Endothelial cell of umbilical vein (primary cell): ENCODE measurements at places on chromosomes 7 and 10. TPM values are rescaled to one million over a fixed set of nuclear protein-coding genes. Genes with fewer than 3 reads are reported as not detected.

PPP1R9A gene
- total RNA-seq = 3.0 and 3.2 TPM in 2 replicates

DLX6 gene
- total RNA-seq = not detected in 2 replicates

UCN3 gene
- total RNA-seq = not detected in 2 replicates

LRMDA gene
- total RNA-seq = 5.1 and 9.7 TPM in 2 replicates

CACNB2 gene
- total RNA-seq = not detected in 2 replicates
